ENCODE measurements at places on chromosomes 6 and 20.

DNA sequence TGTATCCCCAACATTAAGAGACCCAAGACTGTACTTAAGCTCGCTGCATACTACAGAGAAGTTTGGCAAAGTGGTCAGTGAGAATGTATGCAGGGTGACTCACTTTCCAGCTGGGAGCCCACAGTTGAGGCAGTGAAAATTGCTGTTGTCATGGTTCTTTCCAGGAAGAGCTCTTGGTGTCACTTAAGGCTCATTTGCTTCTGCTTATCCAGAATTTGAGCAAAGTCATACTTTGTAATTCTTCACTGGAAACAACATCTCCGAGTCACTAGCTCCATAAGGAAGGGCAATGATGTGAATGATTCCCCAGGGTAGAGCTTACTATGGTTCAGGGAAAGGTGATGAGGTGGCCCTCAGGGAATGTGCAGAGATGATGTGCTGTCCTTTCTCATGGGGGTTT lies 65.4 kb upstream of the FBXL4 start:
- no peak for DNase-seq

GRCh38 chr20:45545351-45545750 lies 1.9 kb downstream of the EPPIN start:
- DNase-seq, result no peak

DNA sequence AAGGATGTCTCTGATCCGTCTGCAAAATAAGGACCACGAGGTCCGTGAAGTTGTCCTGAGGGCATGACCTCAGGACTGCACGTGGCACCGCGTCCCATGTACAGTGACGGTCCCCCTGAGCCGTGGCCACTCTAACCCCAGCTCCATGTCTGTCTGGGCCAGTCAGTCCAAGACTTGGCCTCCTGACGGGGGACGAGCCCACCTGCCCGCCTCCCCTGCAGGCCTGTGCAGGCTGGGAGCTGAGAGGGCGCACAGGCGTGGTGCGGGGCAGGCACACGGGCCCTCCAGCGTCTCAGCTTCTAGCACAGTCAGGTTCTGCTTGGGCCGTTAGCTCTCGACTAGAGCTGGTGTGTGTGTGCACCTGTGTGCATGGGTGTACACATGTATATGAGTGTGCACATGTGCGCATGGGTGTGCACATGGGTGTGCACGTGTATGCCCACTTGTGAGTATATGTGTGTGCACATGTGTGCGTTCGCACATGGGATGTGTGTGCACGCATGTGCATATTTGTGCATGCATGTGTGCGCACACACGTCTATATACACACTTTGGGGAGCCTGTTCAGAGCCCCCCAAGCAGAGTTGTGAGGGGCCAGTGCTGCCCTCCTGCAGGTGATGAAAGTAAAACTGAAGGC lies 307.0 kb downstream of the TAF4 start:
- DNase-seq, result no peak

DNA sequence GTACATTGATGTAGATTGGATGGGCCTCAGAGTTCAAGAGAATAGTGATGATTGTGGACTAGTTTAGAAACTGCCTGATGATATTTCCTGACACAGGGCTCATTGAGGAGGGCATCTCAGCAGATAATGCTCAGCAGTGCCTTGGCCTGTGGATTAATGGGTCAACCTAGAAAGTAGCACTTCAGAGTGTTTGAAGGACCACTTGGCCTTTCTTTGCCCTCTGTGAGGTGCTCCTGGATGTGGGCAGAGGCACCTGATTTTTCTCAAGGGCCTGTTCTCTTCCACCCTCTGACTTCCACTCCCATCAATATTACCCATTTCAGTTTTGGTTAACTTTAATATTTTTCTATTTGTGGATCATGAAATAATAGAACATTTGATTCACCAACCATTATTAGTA lies 270.6 kb upstream of the BMP2 start:
- DNase-seq, result no peak
